ENCODE measurements at places on chromosomes 6 and 20.

GRCh38 chr20:13202565-13202964 lies 18.5 kb upstream of the ISM1 start:
- no peak for DNase-seq

DNA sequence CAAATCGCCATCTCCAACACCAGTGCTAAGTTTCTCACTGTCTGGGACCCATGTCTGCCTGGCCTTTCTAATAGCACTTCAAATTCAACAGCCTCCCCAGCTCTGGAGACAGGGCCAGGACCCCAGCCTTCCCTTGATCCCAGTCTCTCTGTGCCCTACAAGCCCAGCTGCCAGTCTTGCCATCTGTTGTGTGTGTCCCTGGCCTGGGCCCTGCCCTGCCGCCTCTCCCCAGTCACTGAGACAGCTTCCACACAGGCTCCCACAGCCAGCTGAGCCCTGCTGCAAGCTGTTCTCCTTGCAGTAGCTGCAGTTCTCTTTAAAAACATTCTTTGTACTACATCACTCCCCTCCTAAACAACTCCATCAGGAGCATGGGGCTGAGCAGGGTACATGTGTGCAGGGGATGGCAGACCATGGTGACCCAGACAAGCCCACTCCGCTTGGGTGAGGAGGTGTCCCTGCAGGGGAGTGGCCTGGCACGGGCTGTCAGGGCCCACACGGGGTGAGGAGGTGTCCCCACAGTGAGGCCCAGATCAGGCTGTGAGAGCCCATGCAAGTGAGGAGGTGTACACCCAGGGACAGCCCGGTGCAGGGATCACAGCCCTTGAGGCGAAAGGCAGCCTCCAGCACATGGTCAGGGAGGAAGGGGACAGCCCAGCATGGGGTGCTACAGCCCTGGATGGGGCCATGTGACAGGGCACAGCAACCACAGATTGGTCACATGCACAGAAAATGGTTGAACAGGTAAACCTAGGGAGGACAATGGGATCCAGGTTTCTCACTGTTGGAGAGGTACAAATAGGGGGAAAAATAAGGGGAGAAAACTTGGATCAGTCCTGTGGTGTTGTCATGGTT lies 16.2 kb downstream of the CST7 start:
- no peak for DNase-seq

- DNase-seq = no peak
Measured at GRCh38 chr20:44584162-44584561, 1.8 kb downstream of the PKIG start.

- peak; percentile 47 for DNase-seq
Measured at GRCh38 chr6:117733341-117733740, 58.1 kb downstream of the NUS1 start.

GRCh38 chr6:1382331-1382882 lies 7.0 kb upstream of the FOXF2 start:
- no peak for DNase-seq

GRCh38 chr20:8168785-8169288 lies 36.8 kb downstream of the PLCB1 start:
- no peak for DNase-seq

DNA sequence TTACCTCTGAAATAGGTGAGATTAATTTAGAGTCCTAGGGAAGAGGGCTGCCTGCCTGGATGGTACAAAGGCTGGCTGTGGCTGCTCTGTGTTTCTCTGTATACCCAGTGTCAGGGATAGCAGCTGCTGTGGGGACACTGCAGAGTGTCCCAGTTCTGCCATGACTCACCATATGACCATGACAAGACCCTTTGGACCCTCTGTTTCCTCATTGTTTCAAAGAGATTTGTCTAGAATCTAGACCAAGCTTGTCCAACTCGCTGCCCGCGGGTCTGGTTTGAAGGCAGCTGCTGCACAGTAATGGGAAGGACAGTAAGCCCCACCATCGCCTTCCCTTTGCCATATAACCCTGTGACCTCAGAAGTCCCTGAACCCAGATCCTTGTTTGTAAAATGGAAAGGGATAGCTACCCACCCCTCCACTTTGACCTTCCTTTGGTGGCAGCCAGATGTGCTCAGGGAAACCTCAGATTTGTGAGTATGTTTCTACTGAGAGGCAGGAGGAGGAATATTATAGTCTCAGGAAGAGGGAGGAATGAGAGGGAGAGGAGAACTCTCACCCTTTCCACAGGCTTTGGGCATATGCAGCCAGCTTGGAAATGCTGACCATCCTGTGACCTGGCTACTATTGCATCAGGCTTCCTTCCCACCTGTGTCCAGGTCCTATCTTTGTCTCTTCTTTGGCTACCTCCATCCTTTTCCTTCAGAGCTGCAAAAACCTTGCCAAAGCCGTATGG lies 14.0 kb downstream of the PLCG1 start:
- no peak for DNase-seq

GRCh38 chr20:1346315-1346969 lies 17.5 kb upstream of the SDCBP2 start:
- DNase-seq = no peak

DNA sequence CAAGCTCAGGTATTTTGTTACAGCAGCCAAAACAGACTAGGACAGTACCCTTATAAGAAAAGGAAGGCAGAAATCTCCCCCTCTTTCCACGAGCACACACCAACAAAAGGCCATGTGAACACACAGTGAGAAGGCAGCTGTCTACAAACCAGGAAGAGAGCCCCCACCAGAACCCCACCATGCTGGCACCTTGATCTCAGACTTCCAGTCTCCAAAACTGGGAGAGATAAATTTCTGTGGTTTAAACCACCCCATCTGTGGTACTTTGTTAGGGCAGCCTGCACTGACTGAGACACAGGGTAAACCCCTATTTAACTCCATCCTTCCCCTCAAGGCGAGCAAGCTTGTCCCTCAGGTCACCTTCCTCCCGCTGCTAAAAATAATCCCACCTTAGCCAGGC lies 475.8 kb upstream of the JARID2 start:
- no peak for DNase-seq

DNA sequence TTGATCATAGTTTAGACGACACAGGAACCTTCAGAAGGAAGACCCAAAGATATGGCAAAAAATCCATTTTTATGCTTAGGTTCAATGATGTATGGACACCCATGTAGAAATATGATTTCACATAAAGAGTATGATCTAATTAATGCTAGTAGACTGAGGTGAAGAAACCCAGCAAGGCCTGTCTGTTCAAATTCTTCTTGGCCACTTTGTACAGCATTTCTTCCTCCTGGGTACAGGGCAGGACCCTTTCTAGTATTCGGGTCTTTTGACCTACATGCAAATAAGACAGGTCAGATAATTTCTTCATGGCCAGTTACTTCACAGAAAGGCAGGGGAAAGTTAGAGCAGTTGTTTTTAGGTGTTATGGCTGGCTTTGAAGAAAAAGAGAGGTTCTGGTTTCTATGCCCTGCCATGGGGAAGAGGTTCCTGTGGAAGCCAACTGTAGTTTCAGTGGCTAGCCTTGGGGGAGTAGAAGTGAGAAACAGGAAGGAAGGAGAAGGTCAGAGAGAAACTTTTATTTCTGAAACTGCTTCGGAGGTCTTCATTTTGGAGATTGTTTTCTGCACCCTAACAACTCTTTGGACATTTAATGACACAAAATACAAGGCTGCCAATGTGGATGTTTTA lies 208.3 kb downstream of the PTPRK start:
- DNase-seq = no peak

DNA sequence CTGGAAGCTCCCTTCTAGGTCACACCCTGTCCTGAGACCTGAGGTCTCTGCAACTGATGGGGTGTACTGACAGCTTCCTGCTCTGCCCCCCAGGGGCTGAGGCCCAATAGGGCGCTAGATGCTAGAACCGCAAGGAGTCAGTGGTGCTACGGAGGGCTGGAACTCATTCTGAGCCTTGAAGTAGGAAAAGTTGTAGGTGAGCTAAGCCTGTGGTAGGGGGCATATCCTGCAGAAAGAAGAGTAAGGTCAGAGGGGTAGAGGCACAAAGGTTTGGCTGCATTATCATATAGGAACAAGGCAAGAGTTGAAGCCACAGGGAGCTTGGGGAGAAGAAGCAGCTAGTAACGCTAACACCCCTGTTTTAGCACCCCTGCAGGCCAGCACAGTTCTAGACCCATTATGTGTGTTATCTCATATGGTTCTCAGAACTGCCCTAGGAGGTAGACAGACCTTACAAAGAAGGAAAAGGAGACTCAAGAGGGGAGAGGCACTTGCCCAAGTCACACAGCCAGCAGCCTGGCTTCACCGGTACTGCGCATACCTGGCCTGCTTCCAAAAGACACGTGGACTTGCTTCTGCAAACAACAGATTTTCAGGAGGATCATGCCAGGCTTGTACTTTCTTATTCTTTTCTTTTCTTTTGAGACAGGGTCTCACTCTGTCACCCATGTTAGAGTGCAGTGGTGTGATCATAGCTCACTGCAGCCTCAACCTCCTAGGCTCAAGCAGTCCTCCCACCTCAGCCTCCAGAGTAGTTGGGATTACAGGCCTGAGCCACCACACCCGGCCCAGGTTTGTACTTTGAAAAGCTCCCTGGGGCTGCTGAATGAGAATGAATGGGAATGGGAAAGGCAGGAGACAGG lies 156.1 kb downstream of the MRPL14 start:
- no peak for DNase-seq

GRCh38 chr20:23249541-23249940 lies 101.0 kb upstream of the NXT1 start:
- DNase-seq = no peak

GRCh38 chr20:10557685-10558084 lies 116.1 kb downstream of the JAG1 start:
- DNase-seq = no peak

GRCh38 chr6:159249128-159249527 lies 79.9 kb downstream of the FNDC1 start:
- DNase-seq = no peak

Measured in RPMI7951 (cell line).